ENCODE measurements at places on chromosomes 6 and 20. TPM values are rescaled to one million over a fixed set of nuclear protein-coding genes. Genes with fewer than 3 reads are reported as not detected.
A peak's percentile ranks its signal among the peaks of the same experiment; 100 is the strongest.

EPB41L1 gene
- 68.1 TPM for total RNA-seq

CTCFL gene
- 0.07 TPM for total RNA-seq

ZNF831 gene
- total RNA-seq: not detected

TAF4 gene
- 22.2 TPM for total RNA-seq

DNA sequence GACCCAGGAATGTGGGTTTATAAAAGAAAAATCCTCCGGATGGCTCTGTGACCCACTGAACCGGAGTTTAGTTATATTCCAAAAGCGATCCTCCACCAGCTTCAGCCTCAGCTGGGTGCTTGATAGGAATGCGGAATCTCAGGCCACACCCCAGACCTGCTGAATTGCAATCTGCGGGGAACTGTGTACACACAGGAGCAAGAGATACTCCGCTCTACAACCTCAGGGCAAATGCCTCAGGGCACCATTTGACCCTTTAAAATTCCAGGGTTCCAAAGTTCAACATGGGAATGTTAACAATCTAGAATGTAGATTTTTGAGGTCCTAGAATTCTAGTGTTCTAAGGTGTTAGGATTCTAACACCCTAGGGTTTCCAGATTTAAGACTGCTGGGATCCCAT lies 10.8 kb downstream of the BPIFA2 start:
- H3K36me3 ChIP-seq: no peaks in the 10 kb centered on the region
- H3K27ac ChIP-seq: peak overlapping the region; percentile 62
- H3K4me1 ChIP-seq: peaks cover 5% of the 10 kb centered on the region
- peaks cover 4% of the 10 kb centered on the region for H3K27me3 ChIP-seq

DNA sequence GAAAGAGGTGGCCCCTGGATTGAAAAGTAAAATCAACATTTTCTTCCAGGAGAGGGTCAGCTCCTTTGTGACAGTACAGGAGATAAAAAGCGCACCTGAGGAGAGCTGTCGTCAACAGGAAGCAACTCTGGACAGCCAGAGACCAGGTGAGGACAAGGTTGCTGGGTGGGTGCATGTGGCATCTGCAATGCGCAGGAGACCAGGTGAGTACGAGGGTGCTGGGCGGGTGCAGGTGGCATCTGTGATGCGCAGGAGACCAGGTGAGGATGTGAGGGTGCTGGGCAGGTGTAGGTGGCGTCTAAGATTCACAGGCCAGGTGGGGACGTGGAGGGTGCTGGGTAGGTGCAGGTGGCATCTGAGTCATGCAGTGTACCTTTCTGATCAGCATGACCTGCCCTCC lies 38.4 kb downstream of the WDR27 start:
- H3K4me1 ChIP-seq: no peaks in the 10 kb centered on the region
- H3K27me3 ChIP-seq: no peaks in the 10 kb centered on the region
- H3K36me3 ChIP-seq: peaks cover 23% of the 10 kb centered on the region
- H3K27ac ChIP-seq: no peak overlapping the region
- no peak overlapping the region for H3K4me3 ChIP-seq

DNA sequence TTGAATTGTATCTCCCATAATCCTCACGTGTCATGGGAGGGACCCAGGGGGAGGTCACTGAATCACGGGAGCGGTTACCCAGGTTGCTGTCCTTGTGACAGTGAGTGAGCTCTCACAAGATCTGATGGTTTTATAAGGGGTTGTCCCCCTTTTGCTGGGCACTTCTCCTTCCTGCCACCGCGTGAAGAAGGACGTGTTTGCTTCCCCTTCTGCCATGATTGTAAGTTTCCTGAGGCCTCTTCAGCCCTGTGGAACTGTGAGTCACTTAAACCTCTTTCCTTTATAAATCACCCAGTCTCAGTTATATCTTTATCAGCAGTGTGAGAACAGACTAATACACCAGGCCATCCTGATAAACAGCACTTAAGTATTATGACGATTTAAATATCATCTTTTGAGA lies 9.0 kb upstream of the MRGBP start:
- no peaks in the 10 kb centered on the region for H3K36me3 ChIP-seq
- H3K4me3 ChIP-seq: no peak overlapping the region
- no peak overlapping the region for H3K27ac ChIP-seq
- H3K4me1 ChIP-seq: peaks cover 30% of the 10 kb centered on the region
- DNase-seq: no peak

MYBL2 gene
- 51.0 TPM for total RNA-seq

PKIB gene
- 56.8 TPM for total RNA-seq

B3GAT2 gene
- total RNA-seq: 1.7 TPM

- DNase-seq: no peak
- H3K27me3 ChIP-seq: no peaks in the 10 kb centered on the region
- no peak overlapping the region for H3K4me3 ChIP-seq
Measured at GRCh38 chr6:95546148-95546547, 31.2 kb upstream of the MANEA start.

SDC4 gene
- total RNA-seq: 67.2 TPM

- peaks cover 3% of the 10 kb centered on the region for H3K27me3 ChIP-seq
- H3K4me3 ChIP-seq: no peak overlapping the region
- no peaks in the 10 kb centered on the region for H3K4me1 ChIP-seq
- no peak for DNase-seq
- H3K36me3 ChIP-seq: no peaks in the 10 kb centered on the region
Measured at GRCh38 chr20:58965270-58966064, 15.6 kb upstream of the NELFCD start.

- no peak overlapping the region for H3K27ac ChIP-seq
- H3K27me3 ChIP-seq: no peaks in the 10 kb centered on the region
- no peaks in the 10 kb centered on the region for H3K36me3 ChIP-seq
Measured at GRCh38 chr6:130577178-130577919, 211.5 kb downstream of the TMEM200A start.

DNA sequence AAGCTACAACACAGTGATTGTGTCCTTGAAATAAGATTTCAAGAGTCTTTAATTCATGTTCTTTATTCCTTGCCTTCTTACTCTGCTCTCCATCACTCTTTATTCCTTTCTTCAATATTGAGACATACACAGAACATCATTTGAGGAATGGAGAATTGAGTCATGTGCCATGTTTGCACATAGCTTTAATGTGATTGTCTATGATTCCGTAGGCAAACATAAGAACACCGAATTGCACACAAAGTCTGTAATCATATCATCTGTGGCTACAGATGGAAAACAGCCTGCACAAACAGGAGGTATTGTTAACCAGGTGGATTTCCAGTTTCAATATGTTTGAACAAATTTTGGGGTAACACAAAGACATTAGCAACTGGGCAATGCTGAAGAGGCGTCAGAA lies 571.6 kb upstream of the GJE1 start:
- no peak overlapping the region for H3K4me3 ChIP-seq
- no peaks in the 10 kb centered on the region for H3K36me3 ChIP-seq
- no peak overlapping the region for H3K27ac ChIP-seq

NMBR gene
- total RNA-seq: 0.22 TPM

DNA sequence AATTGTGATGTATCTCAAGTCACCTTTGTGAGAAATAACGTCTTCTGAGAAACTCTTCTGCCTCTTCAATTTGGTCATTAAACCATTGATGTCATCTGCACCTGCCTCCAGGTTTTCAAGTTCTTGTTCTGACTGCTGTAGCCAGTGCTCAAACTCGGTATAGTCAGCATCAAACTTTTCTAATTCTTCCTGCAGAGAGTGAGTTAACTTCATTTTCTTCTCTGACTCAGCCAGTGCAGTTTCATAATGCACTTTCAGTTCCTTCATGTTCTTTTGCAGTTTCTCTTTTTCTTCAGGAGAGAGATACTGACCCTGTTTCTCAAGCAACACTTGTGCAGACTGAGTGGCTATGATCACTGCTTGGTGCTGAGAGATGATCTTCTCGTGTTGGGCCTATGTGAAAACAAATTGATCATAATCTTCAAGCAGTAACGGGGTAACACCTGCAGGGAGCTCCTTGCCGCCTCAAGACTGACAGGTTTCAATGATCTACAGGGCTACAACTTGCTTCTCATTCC lies 48.8 kb downstream of the DST start:
- no peak for DNase-seq
- H3K36me3 ChIP-seq: peaks cover 18% of the 10 kb centered on the region
- H3K4me1 ChIP-seq: no peaks in the 10 kb centered on the region
- no peak overlapping the region for H3K4me3 ChIP-seq
- H3K27ac ChIP-seq: no peak overlapping the region

GRCh38 chr6:17469006-17469832 lies 75.8 kb downstream of the CAP2 start:
- no peak for DNase-seq
- no peak overlapping the region for H3K27ac ChIP-seq
- no peak overlapping the region for H3K4me3 ChIP-seq
- H3K36me3 ChIP-seq: peaks cover 8% of the 10 kb centered on the region

TAGAP gene
- total RNA-seq: 0.43 TPM

CPNE5 gene
- 0.72 TPM for total RNA-seq

- H3K27me3 ChIP-seq: no peaks in the 10 kb centered on the region
- H3K4me3 ChIP-seq: no peak overlapping the region
- H3K36me3 ChIP-seq: no peaks in the 10 kb centered on the region
- H3K4me1 ChIP-seq: peaks cover 3% of the 10 kb centered on the region
- no peak for DNase-seq
Measured at GRCh38 chr20:51388227-51388626, 154.3 kb downstream of the NFATC2 start.

GRCh38 chr6:70424291-70424690 lies 11.0 kb downstream of the FAM135A start:
- H3K4me1 ChIP-seq: no peaks in the 10 kb centered on the region
- DNase-seq: no peak
- H3K36me3 ChIP-seq: peaks cover 33% of the 10 kb centered on the region
- no peaks in the 10 kb centered on the region for H3K27me3 ChIP-seq
- no peak overlapping the region for H3K27ac ChIP-seq

DNA sequence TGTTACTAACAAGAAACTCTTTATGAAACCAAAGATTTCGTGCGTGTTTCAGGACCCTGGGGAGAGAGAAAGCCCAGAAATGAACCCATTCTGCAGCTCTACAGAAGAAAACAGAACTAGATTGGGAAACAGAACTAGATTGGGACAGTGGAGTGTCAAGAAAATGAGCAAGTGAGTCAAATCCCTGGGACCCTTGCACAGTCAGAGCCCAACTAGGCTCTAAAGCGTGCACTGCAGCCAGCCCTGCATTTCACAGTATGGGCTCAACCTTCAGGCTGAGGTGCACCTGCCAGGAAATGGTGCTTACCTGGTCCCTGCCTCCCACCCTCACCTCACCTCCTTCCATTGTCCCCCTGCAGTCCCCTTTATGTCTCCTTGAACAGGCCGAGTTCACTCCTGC lies 39.7 kb downstream of the BFSP1 start:
- no peaks in the 10 kb centered on the region for H3K4me1 ChIP-seq
- no peaks in the 10 kb centered on the region for H3K36me3 ChIP-seq
- no peak overlapping the region for H3K27ac ChIP-seq
- no peak for DNase-seq

DNA sequence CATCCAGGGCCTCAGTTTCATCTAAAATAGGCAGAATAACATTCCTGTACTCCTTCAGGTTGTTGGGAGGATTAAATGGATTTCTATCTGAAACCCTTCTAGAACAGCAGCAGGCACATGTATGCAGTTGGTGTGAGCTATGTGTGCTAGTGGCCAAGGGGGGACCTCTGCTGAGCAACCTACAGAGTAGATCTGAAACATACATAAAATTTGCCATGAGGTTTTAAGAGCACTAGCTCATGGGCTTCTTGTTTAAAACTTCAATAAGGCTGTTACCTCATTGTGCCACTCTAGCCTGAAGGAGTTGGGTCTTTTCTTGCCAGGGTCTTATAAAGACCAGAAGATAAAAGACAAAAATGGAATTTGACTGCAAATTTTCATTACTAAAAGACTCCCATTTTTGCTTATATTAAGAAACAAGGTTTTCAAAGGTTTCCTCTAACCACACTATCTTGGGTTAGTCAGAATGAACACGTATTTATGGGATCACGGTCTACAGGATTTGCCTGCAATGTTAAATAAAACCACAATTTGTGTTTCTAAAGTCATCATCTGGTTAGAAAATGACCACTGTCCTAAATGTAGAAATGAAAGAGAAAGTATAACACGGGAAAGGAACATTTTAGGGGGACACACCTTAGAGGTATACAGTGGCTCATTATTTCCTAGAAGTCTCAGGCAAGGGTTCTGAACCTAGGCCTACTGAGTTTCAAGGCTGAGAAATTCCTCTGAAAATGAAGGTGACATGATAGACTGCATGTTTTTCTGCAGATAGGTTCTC lies 144.9 kb upstream of the OLIG3 start:
- H3K4me1 ChIP-seq: no peaks in the 10 kb centered on the region
- no peak overlapping the region for H3K27ac ChIP-seq
- no peak for DNase-seq
- H3K4me3 ChIP-seq: no peak overlapping the region
- no peaks in the 10 kb centered on the region for H3K27me3 ChIP-seq
- no peaks in the 10 kb centered on the region for H3K36me3 ChIP-seq

- H3K27me3 ChIP-seq: no peaks in the 10 kb centered on the region
- no peak overlapping the region for H3K4me3 ChIP-seq
- no peak for DNase-seq
- H3K27ac ChIP-seq: no peak overlapping the region
Measured at GRCh38 chr6:11923621-11924020, 88.5 kb upstream of the HIVEP1 start.

DNA sequence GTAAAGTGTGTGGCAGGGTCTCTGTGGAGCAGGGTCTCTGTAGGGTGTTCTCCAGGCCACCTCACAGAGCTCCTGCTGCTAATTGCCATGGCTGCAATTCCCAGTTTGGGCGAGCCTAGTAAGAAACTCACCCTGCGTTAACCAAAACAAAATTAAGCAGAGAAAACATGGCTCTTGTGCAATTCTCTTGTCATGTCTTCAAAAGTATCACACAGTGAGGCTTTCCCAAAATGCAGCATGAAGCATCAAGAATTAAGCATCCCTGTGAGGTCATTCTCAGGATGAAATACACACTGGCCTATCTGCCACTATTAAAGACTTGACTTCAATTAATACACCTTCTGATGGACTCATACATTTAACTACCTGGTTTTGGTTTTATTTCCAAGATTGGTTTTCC lies 72.8 kb downstream of the KIF13A start:
- no peaks in the 10 kb centered on the region for H3K27me3 ChIP-seq
- no peak overlapping the region for H3K27ac ChIP-seq
- peaks cover 3% of the 10 kb centered on the region for H3K4me1 ChIP-seq
- no peak overlapping the region for H3K4me3 ChIP-seq
- no peak for DNase-seq

GRCh38 chr20:2314759-2315439 lies 19.1 kb downstream of the TGM3 start:
- H3K4me3 ChIP-seq: no peak overlapping the region
- no peak for DNase-seq
- H3K27me3 ChIP-seq: no peaks in the 10 kb centered on the region
- no peak overlapping the region for H3K27ac ChIP-seq
- no peaks in the 10 kb centered on the region for H3K4me1 ChIP-seq
- H3K36me3 ChIP-seq: no peaks in the 10 kb centered on the region

ARHGAP18 gene
- 9.2 TPM for total RNA-seq

SCAF8 gene
- 58.7 TPM for total RNA-seq

ATP5F1E gene
- total RNA-seq: 75.6 TPM

DNA sequence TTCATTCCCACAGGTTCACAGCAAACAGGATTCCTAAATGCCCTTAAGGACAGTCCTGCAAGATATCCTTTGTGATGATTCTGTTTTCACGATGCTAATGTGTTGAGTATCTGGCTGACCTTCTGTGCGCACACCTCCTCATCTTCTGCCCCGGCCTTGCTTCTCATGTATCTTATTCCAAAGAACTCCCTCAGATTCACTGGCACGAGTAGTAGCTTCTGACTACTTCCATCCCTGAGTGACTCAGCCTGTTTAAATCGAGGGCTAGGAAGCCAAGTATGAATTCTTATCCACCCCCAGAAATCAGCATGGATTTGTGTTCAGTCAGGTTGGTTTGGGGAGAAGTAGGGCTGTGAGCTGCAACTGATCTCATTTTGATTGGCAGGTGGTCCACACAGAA lies 190.2 kb upstream of the SNX9 start:
- no peak overlapping the region for H3K4me3 ChIP-seq
- H3K27ac ChIP-seq: no peak overlapping the region
- H3K36me3 ChIP-seq: peaks cover 3% of the 10 kb centered on the region
- no peak for DNase-seq

OARD1 gene
- total RNA-seq: 30.7 TPM

SNAP25 gene
- 12.5 TPM for total RNA-seq
